ENCODE measurements at places on chromosomes 13 and 19.

GRCh38 chr19:48836089-48837017 is at the start of gene HSD17B14:
Gene HSD17B14, minus strand, starts transcription at chr19:48836491. Its CDS starts 80 bp downstream, at chr19:48836411.
- DNase-seq = no peak

DNA sequence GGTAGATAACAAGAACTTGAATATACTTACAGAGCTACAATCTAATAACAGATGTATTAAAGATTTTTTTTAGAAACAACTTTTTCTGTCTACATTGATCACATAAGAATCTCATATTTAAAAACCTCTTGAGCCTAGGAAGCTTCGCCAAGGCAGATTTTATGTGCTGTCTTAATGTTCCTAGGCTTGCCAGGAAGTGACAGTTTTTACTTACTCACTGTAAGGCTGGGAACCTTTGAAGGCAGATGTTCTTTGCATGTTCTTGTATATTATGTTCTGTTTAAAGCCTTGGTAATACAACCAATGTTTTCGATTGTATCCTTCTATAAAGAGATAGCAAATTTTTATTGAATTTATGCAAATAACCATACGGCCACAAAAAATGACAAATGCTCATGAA is 492.7 kb downstream of the GPC5 start:
- no peak for DNase-seq

DNA sequence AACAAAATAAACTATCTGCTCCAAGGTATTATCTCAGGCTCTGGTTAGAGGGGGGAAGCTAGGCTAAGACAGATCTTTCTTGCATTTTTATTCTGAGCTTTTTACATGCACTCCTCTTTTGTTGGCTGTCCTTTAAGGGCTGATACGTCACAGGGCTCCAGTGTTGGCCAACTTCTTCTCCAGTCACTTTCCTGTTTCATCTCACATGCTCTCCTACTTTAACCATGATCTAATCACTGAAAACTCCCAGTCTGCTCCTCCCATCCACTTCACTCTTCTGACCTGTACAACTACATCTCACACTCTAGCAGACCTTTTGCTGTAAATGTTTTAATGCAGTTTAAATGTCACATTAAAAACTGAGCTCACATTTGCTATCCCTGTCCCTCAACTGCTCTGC is 510.0 kb upstream of the KLF12 start:
- DNase-seq = no peak

- no peak for DNase-seq
Measured at GRCh38 chr13:44133626-44134025, 240.0 kb upstream of the SERP2 start.

DNA sequence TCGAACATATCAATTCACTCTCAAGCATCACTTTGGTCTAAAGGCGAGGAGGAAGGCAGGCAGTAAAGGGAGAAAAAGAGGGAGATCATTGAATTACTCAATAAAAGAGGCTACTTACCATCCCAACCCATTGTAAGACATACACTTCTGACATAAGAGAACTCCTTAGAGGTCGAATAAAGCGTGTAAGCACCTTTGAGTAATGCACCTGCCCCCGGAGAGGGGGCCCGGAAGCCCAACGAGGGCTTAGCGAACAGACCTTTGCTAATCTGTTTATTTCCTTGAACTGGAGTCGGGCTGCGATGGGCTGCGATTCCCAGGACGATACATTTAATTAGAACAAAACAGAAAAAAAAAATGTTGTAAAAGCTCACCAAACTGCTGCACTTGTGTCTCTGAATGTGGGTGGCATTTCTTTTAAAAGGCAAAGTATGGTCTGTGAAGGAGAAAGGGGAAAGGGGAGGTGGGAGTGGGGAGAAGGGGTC is 3.0 kb downstream of the ZC3H4 start:
- peak; percentile 41 for DNase-seq

DNA sequence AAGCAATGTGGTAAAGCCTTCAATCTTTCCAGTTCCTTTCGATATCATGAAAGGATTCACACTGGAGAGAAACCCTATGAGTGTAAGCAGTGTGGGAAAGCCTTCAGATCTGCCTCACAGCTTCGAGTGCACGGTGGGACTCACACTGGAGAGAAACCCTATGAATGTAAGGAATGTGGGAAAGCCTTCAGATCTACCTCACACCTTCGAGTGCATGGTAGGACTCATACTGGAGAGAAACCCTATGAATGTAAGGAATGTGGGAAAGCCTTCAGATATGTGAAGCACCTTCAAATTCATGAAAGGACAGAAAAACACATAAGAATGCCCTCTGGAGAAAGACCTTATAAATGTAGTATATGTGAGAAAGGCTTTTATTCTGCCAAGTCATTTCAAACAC is 15.6 kb upstream of the ZNF763 start:
- DNase-seq = no peak

DNA sequence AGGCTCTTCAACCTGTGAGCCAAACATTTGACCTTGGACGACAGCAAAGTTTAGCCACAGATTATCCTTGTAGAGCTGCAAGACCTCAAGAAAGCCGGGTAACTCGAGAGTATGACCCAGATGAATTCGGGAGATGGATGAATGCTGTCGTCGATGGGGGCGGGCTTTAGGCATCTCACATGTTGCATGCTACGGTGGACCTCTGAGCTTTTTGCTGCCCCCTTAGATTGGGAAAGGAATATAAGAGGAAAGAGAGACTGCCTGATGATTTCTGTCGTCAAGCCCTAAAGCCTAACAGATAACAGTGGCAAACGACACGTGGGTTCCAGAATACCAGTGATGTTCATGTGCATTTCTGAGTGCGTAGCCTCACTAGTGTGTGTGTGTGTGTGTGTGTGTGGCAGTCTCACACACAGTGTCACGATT is 730 bp upstream of the ABCC4 start:
- DNase-seq = no peak

DNA sequence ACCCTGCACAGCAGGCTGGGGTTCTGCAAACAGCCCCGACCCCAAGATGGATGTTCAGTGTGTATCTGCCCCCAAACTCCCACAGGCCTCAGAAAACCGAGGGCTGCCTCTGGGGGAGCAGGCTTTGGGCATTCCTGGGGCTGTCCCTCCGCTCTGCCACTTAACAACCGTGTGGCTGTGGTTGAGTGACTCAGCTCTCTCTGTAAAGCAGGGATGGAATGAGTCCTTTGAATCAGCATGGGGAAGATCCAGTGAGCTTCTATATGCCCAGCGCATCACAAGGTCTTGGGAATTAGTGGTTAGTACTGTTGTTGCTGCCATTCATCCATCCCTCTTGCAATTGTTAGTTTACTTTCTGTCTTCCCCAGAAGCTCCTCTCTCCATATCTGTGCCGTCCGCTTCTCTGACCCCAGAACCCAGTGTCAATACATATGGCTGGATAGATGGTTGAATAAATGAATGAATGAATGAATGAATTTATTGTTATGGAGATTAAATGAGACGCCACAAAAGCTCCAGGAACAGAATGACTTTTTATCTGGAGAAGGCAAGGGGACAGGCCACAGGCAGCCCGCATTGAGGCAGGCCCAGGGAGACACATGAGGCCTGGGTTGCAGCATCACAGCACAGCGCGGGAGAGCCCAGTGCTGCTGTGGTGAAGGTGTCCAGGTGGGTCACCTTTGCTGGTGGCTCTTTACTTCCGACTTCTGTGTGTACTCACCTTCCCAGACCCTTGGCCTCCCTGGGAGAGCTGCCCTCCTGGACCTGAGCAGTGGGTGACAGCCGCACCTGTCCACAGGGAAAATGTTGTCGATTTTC is 89.2 kb downstream of the RGCC start:
- DNase-seq = no peak

DNA sequence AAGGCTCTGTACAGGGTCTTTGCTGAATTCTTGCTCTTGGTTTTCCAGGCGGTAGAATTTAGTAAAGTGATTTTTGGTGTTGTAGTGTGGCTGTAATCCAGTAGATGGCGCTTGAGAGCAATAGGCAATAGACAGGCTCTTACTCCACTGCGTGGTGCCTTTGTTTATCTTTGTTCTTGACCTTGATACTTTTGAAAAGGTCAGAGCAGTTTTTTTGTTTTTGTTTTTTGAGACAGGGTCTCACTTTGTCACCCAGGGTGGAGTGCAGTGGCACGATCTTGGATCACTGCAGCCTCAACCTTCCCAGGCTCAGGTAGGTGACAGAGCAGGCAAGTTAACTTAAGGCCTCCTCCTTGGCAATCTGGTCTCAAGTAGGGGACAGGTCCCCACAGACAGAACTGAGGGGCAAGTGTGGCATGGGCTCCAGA is 12.2 kb upstream of the LILRA5 start:
- DNase-seq = peak; percentile 27

DNA sequence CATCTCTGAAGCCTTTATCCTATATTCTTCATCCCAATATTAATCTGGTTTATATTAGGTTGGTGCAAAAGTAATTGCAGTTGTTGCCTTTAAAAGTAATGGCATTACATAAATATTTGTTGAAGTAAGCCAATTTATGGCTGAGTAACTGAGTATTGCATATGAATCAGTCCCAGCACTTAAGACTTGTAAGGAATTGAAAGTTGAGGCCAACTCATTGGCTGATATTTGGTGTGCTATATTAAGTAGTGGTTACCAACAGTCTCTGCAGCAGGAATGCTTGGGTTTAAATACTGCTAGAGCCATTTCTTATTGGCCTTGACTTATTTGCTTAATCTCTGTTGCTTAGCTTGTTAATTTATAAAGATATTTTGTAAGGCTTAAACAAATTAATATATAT is 460.7 kb downstream of the GPC6 start:
- no peak for DNase-seq

- no peak for DNase-seq
Measured at GRCh38 chr13:32408296-32409000, 19.5 kb downstream of the N4BP2L1 start.

- DNase-seq = no peak
Measured at GRCh38 chr19:57935731-57936130, 529 bp upstream of the ZNF418 start.

DNA sequence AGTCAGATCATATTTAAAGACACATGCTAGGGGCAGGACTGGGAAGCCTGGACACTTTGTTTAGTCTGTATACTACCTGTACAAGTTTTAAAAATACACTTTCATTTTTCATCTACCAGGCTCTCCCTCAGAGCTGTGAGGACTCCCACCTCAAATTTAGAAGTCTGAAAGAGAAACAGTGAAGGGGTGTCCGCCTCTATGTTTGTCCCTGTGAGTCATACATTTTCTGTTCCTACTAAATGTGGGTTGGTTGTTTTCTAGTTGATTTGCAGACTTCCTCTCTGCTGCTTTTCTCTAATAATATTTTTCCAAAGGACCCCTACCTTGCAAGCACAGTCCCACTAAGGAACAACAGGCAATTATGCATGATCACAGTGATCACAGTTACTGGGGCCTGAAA is 110.5 kb downstream of the ENOX1 start:
- no peak for DNase-seq

DNA sequence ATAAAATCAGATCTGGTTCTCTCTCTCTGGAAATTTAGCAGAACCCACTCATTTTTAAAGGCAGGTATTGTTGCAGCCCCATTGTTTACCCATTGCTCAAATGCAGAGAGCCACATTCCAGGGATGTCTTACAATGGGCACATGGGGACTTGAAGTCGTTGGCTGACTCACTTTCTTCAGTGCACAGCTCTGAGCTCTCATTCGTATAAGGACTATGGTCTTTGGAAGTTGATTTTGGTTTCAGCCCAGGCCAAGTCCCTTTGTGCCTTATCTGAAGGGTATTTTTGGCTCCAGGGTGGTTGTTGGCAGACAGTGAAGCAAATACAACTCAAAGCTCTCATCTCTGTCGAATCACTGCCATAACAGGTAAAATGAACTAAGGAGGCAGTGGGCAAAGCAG is 47.3 kb upstream of the CLDN10 start:
- DNase-seq = no peak

- no peak for DNase-seq
Measured at GRCh38 chr13:50222569-50223332, 207.5 kb downstream of the KCNRG start.

- DNase-seq = no peak
Measured at GRCh38 chr13:87128036-87128435, 543.1 kb upstream of the SLITRK5 start.

- no peak for DNase-seq
Measured at GRCh38 chr19:32396046-32396652, 9.4 kb upstream of the DPY19L3 start.

Data from activated T-cell treated with anti-CD3 and anti-CD28 coated beads for 1 hour (primary cell).